Activated B cell treated with CpG ODN at 0.5 μM for 24 hours (primary cell): ENCODE measurements at places on chromosomes 5 and 9.

- no peak for DNase-seq
Measured at GRCh38 chr9:128553728-128554127, 1.3 kb downstream of the SPTAN1 start.

GRCh38 chr5:126909856-126910255 lies 120.5 kb downstream of the MARCHF3 start:
- DNase-seq = no peak

DNA sequence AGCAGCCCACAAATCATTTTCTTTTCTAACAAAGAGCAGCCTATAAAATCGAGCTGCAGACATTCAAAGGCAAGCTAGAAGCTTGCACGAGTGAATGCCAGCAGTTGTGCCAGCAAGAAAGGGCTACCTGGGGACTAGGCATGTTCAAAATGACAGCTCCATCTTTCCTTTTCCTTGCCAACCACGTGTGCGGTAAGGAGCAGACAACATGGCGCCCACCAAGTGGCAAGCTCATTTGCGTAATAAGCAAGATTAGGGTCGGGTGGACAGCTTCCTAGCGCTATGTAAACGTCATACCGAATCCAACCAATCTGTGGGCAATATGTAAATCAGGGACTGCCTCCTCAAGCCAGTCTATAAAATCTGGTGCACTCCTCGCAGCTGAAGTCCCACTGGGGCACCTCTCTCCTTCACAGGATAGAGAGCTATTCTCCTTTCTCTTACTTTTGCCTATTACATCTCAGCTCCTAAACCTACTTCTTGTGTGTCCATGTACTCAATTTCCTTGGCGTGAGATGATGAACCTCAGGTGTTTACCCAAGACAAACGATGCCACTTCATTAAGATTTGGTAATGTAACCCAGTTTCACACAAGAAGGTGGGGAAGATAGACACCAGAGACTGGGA lies 22.5 kb upstream of the SPARC start:
- DNase-seq = no peak

DNA sequence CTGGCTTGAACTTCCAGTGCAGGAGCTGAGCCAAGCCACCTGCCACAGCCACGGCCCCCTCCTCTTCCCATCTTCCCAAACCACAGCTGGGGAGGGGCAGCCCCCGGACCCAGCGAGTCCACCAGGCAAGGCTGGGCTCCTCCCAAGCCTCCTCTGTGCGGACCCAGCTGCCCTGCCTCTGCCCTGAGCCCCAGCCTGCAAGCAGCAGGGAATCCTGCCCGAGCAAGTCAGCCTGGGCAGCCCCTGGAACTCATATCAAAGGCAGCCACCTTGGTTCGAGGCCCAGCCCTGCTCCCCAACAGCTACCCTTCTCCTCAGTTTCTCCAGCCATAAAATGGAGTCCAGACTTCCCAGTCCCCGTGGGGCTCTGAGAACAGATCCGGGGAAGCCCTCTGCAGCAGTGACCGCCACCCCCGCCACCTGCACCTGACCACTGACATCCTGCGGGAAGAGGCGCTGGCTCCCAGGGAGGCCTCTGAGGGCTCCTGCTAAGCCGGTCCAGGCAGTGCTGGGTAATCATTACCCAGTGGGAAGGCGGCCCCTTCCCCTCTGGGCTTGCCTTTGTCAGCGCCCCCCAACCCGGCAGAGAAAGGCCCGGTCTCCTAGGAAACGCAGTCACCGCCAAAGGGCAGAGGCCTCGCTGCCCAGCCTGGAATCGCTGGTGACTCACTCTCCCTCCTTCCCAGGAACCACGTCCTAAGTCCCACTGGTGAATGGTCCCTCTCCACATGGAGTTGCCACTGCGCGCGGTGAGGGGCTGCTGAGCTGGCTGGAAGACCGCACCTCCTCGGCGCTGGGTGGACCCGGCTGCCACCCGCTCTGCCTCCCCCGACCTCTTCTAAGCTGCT lies 1.5 kb downstream of the VAV2 start:
- no peak for DNase-seq

GRCh38 chr9:71431931-71432330 lies 310.5 kb upstream of the TRPM3 start:
- no peak for DNase-seq

- DNase-seq = no peak
Measured at GRCh38 chr9:127280880-127281660, 16.5 kb downstream of the GARNL3 start.

DNA sequence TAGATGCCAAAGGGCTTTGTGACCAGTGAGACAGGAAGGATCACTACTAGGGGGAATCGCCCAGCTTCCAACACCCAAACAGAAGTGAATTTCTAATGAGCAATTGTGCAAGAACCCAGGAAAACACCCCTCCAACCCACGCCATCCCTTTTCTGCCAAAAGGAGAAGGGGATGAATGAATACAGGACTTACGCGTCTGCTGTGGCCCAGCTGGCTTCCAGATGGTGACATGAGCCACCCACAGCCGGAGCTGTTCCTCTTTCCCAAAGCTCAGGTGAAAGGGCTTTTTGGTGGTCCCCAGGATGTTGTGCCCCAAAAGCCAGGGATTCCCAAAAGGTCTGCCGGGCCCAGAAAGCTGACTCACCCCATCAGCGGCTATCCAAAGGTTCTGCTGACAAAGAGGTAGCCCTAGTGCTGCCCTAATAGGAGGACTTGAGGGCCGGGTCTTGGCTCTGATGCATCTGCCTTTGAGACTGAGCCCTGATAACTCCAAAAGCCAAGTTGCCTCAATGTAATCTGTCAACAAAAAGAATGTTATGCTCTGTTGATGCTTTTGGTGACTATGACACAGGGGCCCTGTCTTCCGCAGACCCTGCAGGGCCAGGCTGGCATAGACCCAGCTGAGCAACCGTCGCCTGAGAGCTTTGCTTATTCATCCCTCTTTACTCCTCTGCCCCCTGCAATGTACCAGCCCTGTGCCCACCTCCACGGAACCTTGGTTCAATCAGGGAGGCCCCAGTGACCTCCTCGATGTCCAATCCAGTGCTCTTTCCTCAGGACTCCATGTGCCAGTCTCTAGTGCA lies 14.5 kb downstream of the GSN start:
- no peak for DNase-seq
